ENCODE measurements at places on chromosomes 2 and 18.

DNA sequence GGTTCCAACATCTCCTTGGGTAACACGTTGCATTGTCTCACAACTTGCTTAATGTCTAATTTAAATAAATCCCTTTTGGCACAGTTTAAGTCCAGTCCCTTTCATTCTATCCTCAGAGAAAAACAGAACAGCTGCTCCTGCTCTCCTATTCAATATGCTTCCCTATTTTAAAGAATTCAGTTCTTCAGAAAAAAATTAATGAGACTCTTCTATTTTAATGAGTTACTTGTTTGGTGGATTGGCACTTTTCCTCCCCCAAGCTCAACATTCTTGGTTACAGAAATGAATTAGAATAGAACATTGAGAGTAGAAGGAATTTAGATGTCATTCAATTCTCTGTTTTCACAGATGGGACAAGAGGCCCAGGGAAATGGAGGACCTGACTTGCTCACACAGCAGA, 116.9 kb upstream of the ATP8B1 start:
- DNase-seq, result no peak

- DNase-seq, result no peak
Observed at GRCh38 chr2:73243884-73244570, 9.9 kb downstream of the CCT7 start.

DNA sequence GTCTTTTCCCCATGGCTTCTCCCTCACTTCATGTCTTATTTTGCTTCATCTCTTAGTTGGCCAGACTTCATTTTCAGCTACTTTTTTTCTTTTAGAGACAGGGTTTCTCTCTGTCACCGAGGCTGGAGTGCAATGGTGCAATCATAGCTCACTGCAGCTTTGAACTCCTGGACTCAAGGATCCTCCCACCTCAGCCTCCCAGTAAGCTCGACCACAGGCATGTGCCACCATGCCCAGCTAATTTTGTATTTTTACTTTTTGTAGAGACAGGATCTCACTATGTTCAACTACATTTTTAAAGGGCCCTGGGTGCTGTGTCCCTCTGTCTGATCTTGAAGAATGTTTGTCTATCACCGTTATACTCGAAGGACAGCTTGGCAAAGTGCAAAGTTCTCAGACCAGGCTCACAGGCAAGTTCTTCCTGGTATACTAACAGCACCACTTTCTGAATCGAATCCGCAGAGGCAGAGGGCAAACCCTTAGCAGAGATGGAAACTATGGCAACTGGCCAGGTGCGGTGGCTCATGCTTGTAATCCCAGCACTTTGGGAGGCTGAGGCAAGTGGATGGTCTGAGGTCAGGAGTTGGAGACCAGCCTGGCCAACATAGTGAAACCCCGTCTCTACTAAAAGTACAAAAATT, 60.9 kb downstream of the SOWAHC start:
- no peak for DNase-seq

DNA sequence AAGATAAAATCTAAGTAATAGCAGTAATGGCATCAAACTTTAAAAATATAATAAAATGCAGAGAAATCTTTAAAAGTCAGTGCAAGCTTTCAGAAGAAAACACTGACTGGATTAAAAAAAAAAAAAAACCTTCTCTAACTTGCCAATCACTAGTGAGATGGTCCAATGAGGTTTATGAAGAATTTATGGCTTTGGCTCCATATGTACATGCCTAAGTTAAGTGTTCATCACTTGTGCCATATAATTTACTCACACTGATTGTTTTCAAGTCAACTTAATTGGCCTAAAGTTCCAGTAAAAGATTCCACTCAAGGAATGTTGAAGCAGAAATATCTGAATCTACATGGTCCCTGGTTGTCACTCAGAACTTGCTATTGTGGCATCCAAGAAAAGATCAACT, 40.7 kb upstream of the RAB27B start:
- DNase-seq, result no peak

DNA sequence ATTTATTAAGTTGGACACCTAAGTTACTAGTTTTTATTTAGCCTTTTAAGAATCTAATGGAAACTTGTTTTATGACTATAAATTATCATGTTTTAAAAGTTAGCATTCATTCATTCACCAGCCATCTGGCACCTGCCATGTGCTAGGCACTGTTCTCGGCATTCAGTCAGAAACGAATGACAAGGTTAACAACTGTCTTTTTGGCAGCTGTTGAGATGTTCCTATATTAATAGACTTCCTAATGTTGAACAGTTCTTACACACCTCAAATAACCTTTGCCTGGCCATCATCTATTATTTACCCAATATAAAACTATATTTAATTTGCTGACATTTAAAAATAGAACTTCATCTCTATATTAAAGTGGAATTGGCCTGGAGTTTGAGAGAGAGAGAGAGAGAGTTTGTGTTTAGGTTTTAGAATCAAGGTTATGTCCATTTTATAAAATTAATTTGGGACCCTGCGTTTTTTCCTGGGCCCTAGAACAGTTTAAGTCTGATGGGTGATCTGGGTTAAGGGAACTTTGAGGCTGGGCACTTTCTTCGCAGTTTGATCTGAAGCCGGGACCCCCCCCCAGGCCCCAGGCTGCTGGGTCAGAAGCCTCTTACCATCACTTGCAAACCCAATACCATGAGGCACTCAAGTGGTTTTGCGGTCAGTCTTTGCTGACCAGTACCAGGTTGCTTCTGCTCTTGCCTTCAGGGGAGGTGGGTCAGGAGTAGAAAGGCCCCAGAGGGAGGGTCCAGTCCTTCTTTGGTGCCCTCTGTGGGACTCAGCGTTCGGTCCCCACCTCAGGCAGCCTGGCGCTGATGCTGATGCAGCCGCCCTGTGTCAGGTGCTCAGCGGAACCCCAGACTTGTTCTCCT, 48.3 kb upstream of the ASB1 start:
- no peak for DNase-seq

DNA sequence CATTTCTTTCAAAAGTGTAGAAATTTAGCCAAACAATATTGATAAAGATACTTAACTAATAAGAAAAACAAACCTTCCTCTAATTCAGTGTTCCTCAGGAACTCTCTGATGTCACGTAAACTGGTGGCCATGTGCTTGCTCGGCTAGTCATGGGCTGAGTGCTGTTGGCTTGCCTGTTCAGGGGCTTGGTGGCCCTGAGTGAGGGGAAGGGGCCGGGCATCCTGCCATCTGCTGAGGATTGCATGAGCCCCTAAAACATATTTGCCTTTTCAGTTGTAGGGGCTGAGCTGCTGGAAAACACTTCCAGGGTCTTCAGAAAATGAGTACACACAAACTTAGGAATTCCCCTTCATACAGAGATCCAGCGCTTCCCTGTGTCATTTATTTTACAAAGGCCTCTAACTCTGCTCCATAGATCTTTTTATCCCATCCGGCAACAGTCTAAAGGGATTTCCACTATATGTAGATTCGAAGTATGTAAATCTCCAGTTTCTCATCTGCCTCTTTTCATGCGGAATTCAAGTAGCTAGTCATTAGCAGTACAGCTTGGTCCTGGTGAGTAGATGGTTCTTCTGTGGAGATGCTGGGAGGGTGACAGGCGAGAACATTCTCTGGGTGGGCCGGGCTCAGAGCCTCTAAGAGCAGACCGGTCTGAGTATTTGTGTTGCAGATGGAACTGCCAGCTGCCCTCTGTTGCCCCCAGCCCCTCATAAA, 20.1 kb upstream of the NFATC1 start:
- DNase-seq, result no peak

GRCh38 chr2:57461624-57462023, 585.0 kb upstream of the VRK2 start:
- DNase-seq, result no peak

DNA sequence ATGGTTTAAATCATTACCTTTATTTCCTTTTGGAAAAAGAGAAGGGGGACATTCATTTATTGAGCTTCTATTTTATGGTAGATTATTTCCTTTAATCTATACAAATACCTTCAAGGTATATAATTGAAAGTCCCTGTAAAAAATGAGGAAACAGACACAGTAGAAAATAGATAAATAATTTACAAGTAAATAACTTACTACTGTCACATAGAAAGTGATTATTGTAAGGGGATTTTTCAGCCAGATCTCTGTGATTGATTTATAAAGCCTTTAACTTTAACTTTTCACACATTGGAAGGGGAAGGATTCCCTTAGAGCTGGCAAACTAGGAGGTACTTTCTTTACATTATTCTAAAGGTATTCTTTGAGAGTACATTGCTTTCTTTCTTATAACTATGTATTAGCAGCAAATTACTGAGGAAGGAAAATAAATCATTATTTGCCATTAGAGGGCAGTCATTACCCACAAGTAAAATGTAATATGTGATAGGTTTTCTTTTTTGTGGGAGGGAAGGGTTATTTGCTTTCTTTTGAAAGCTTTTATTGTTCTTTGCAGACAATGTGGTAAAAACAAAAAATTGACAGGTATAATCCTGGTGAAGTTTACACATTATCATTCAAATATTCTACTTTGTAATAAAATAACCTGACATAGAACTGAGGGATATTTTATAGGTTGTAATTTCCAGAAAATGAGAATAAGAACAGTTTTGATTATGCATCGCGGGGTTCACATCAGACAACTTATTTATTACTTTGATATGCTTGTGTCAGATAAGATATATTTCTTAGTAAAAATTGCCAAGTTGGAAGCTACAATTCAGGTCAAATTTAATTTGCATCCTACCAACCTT, 24.8 kb upstream of the RPE start:
- no peak for DNase-seq

- DNase-seq, result no peak
Observed at GRCh38 chr2:102313025-102313424, 1.7 kb downstream of the IL1RL1 start.

DNA sequence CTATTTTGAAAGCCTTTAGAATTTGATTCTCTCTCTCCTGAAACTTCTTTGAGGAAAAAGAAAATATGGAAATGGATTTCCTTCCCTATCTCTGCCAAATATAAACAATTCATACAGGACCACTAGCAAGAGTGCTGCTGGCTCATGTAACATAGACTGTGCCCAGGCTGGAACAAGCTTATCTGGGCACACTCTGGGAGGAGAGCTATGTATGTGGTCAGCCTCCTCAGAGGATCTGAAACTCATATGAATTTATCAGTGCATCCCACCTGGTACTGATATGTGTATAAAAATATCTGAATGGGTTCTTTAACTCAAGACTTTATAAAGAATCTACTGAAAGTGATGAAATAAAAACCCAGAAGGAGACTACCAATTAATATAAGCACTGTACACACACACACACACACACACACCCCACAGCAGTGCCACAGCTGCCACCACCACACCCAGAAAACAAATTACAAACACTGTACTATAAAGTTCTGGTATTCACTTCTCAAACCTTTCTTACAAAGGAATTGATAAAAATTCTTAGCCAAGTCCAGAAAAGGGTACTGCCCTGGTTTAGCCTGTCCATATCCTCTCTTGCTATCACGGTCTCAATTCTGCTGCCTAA, 115.6 kb downstream of the IRS1 start:
- DNase-seq, result no peak

DNA sequence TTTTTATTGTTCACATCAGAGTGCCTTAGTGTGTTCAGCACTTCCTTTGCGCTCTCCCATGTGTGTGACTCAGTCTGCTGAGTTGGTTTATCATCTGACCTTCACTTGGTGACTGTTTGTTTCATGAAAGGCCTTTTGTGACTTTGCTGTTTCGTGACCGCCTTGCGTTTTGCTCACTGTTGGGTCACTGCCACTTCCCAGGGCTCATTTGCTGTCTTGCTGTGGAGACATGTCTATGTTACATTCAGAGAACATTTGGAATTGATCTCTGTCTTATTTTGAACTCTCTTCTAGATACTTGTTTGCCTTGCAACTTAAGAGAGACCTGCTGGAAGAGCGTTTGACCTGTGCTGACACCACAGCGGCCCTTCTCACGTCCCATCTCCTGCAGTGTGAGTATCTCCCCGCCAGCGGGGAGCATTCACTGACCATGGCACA, 54.7 kb downstream of the FARP2 start:
- DNase-seq, result no peak

GRCh38 chr2:23053601-23054000, 331.4 kb upstream of the KLHL29 start:
- no peak for DNase-seq

DNA sequence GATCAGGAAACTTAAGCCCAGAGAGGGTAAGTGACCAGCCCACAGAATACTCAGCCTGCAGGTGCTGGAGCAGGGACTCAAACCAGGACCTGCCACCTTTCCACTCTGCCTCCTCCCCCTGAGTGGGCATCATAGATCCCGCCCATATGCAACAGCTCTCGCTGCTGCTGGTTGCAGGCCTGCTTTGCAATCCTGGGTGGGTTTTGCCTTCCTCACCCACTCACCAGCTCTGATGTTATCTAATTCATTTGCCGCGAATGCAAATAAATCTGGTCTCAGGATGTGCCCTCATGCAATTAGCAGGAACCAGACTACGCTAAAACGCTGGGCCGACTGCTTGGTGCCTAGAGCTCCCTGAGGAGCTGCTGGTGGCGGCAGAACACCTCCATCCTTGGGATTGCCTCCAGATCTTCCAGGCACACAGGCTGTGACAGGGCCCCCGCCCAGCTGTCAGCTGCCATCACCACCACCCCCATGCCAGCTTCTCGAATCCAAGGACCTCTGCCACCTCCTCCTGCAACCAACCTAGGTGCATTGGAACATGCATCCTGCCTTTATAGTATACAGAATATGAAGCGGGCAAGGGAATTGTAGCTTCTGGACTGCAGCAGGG, 28.8 kb downstream of the CNGA3 start:
- no peak for DNase-seq

- DNase-seq, result no peak
Observed at GRCh38 chr2:44004735-44005602, 9.2 kb upstream of the LRPPRC start.

DNA sequence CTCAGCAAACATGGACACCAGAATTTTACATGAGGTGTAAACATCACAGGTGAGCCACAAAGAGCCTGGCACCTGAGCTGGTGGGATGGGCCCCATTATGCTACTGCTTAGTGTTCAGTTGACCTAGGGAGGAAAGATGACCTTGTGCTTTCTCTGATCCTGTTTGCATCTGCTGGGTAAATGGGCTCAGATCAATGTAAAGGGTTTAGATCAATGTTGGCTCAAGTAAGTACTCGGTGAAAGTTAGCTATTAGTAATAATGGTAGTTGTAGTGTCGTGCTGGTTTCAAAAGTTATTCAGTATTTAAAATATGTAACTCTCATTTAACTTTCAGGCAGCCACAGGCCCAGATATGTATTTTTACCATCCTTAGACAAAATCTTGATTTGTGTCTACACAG, 19.8 kb downstream of the ABHD3 start:
- no peak for DNase-seq

- no peak for DNase-seq
Observed at GRCh38 chr18:7256618-7257425, 25.9 kb downstream of the LRRC30 start.

GRCh38 chr2:31810200-31810917, 200.4 kb downstream of the MEMO1 start:
- DNase-seq, result no peak

- DNase-seq, result no peak
Observed at GRCh38 chr2:70561893-70562292, 8.3 kb upstream of the TGFA start.

DNA sequence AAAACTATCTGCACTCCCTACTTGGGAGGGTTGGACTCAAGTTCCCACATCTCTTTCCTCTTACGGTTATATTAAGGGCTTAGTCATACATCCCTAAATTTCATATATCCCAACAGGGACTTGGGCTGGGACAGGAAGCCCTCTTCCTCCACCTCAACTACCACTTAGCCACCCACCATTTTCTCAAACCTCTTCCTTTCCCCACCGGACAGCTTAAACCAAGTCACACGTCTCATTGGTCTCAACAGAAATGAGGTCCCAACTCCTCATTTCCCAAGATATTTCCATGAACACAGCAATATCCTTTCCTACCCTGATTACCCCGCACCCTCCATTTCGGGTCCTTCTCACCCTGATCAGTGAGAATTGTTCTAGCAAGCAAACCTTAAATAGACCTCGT, 736 bp downstream of the ZSCAN30 start:
- DNase-seq, result no peak

- no peak for DNase-seq
Observed at GRCh38 chr2:52639692-52640091, 1127.9 kb upstream of the CHAC2 start.
